Activated effector memory CD4-positive, alpha-beta T cell treated with anti-CD3 and anti-CD28 coated beads, Interleukin-2, amount 50 U/mL, for 16 hours (primary cell): ENCODE measurements at places on chromosomes 2 and 18.

DNA sequence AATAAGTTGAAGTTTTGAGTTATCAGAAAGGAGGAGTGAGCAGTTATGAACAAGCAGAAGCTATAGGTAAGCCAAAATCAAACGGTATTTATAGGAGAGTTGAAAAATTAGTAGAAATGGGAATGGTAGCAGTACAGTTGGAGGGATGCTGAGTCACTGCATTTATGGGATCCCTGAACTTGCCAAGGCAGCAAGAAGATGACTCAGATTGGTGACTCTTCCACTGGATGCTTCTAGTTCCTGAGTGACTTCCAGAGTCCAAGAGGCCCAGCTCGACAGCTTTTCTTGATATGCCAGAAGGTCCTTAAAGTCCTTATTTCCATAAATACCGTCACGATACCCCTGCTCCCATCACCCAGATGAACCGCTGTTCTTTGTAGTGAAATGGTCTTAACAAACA, 31.1 kb upstream of the ACTR3 start:
- no peak for DNase-seq

- no peak for DNase-seq
Observed at GRCh38 chr2:38171208-38171855, 95.4 kb upstream of the CYP1B1 start.

DNA sequence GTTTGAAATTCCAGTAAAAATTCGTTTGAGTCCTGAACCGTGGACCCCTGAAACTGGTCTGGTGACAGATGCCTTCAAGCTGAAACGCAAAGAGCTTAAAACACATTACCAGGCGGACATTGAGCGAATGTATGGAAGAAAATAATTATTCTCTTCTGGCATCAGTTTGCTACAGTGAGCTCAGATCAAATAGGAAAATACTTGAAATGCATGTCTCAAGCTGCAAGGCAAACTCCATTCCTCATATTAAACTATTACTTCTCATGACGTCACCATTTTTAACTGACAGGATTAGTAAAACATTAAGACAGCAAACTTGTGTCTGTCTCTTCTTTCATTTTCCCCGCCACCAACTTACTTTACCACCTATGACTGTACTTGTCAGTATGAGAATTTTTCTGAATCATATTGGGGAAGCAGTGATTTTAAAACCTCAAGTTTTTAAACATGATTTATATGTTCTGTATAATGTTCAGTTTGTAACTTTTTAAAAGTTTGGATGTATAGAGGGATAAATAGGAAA, 80.7 kb downstream of the ACSL3 start:
- no peak for DNase-seq

GRCh38 chr2:65300761-65301711, 73.4 kb downstream of the ACTR2 start:
- peak; percentile 90 for DNase-seq

- no peak for DNase-seq
Observed at GRCh38 chr2:188765522-188766470, 208.4 kb upstream of the COL3A1 start.

- no peak for DNase-seq
Observed at GRCh38 chr2:129642526-129643043, 336.9 kb upstream of the RAB6C start.

GRCh38 chr2:130313812-130314334, 28.8 kb upstream of the IMP4 start:
- no peak for DNase-seq
